ENCODE measurements at places on chromosomes 2 and 18.

DNA sequence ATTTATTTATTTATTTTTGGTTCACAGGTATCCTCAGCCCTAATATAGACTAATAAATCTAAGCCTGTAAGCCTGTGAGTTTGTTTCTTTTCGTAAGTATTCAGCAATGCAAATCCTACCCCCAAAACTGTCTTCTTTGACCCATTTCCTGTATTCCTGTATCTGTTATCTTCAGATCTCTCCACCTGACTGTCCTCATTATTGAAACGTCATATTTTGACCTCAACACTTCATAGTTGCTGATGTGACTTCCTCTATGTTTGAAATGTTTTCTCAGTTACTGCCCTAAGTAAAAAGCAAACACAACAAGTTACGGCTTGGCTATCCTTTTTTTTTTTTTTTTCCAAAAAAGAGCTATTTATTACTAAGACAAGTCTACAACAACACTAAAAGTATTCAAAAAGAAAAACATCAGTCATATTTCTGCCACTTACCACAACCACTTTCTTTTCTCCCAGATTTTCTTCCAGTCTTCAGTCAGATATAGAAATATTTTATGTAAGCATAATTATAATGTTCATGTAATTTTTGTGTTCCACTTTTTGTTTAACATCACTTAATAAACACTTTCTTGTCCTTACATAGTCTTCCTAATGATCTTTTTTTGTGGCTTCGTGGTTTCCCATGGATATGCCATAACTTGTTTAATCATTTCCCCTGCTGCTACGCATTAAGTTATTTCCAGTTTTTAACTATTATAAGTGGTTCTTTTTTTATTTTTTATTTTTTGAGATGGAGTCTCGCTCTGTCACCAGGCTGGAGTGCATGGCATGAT is 45.0 kb upstream of the EML4 start:
- no peak for DNase-seq

- DNase-seq = no peak
Observed at GRCh38 chr2:57877811-57878170, 168.8 kb upstream of the VRK2 start.

DNA sequence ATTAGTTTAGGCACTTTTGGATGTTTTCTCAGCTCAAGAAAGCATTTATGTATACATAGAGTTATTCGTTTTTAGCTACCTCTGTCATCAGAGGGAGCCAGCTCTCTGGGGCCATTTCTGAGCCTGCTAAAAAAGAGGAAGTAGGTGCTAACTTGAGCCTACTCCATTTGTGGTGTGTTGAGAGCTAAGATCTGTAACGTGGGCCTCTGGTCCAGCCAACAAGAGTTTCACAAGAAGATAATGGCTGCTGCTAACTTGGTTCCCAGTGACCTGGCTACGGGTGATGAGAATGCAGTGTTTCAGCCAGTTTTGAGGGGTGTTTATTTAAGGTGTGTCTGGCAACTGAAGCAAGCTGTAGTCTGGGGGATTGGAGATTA is 182.5 kb downstream of the PRKCE start:
- DNase-seq = no peak

DNA sequence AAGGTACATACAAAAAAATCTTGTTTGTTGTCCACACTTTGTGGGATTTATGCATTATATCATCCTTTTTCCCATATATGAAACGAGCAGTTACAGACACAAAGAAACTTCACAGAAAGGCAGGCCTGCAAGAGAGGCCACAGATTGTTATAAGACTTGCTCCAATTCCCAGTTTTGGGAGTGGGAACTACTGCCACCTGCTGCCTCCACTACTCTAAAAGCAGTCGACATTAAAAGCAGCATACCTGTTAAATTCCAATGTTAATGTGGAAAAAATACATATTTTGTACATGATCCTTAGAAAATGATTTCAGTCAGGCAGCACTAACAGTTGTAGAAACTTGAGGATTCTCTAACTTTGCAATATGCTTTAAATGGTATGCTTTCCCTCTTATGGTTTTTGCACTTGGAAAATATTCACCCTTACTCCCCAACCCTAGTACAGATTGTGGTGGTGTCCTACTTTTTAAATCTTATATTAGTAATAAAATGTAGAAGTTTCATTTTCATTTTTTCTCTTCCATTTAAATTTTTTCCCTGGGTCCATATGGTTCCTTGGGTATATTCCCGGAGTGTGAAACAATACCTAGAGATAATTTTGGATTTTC is 37.9 kb downstream of the SLC38A11 start:
- DNase-seq = no peak

DNA sequence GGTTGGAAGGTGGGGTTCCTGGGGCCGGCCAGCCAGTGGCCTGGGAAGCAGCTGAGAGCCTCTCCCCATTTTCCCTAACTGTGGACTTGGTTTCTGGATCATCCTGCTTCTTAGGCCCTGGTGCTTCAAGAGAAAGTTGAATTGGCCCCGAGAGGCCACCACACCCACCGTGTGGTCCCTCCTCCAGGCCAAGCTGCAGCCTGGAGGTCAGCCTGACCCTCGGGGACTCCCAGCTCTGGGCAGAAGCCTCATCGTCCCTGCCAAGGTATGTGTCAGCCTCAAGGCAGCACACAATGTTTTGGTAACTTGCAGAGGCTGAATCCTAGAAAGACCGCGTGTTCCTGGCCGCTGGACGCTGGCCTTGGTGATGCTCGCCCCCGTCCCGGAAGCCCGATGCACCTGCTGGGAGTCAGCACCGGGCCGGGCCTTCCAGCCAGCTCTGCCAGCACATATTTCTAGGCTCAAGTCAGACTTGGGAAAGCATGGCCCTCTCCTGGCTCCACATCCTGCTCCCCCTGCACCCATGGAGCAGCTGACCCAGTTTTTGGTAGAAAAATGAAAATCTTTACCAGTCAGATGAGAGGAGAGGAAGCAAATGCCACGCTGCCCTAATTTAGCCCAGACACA is 72.6 kb downstream of the ACTR2 start:
- DNase-seq = no peak

Measured in activated T-cell treated with anti-CD3 and anti-CD28 coated beads, Interleukin-2, amount 50 U/mL, for 1 hour (primary cell).